Stimulated activated CD4-positive, alpha-beta T cell treated with anti-CD3 and anti-CD28 coated beads, Interleukin-1b, Interleukin-23, amount 100 ng/mL, for 1 hour (primary cell): ENCODE measurements at places on chromosomes 4 and X.

DNA sequence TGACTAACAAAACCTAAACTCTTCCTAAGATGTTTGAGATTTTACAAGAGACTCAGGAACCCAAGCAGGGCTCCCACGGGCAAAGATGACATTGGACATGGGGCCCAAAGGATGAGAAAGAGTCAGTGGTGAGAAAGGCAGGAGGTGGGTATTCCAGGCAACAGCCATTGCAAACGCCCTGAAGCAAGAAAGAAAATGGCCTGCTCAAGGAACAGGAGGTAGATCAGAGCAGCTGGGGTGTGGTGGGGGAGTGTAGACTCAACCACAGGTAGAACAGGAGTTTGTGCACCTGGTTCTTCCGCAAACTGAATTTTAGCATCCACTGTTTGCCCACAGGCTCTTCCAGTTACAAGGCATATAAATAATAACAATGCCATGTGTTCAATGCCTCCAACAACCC lies 3.3 kb downstream of the PPP2R2C start:
- no peak for DNase-seq

DNA sequence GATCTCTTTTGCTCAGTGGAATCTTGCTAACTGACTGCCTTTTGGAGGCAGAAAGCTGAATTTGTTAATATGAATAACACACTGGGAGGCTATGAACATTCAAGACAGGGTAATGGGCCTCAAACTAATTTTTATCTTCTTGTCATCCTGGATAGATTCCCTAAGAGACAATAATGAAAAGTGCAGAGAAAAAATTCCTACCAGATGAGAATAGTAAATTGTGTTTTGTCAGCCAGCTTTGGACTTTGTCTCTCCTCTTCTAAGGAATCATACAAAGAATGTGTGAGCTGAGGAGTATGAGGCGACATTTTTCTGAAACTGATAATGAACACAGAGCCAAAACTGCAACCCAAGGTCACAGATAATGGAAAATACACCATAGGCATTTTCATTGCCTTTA lies 649.3 kb downstream of the IQCM start:
- no peak for DNase-seq

DNA sequence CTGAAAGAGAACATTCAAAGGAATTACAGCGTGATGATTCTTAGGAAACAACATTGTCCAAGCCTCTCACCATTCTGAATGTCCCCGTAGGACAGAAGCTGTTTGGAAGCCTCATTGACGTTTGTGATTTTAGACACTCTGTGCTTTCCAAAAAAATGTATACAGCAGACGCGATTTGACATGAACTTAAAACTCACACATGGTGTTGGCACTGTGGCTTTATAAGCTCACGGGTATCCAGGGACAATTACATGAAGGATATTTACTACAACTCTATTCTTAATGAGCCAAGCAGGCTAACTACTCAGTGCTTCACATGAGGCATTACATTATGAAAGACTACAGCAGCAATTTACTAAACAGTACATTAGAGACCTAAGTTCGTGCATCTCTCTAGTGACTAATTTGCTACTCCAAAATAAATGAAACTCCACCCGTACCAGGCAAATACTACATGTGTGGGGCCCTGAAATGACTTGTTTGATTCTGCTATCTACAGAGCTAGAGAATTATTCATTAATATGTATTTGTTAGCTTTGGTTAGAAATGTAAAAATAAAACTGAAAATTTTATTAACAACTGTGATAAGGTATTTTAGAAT lies 620.7 kb downstream of the SPRY1 start:
- DNase-seq, result no peak

DNA sequence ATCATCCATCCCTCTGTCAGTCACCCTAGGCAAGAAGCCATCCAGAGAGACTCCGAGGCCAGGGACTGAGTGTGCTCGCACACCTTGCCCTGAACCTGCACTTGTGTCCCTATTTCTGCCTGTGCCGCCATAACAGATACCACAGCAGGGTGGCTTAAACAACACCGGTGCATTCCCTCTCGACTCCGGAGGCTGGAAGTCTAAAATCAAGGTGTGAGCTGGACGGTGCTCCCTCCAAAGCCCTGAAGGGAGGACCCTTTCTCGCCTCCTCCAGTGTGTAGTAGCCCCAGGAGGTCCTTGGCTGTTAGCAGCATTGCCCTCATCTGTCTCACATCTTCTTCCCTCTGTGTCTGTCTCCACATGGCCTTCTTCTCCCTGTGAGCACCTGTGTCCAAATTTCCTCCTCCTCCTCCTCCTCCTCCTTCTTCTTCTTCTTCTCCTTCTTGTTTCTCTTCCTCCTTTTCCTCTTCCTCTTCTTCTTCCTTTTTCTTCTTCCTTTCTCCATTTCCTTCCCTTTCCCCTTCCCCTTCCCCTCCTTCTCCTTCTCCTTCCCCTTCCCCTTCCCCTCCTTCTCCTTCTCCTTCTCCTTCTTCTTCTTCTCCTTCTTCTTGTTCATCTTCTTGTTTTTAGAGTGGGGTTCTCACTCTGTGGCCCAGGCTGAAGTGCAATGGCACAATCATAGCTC lies 98.1 kb upstream of the ENPP6 start:
- DNase-seq, result no peak

- no peak for DNase-seq
Measured at GRCh38 chr4:132824761-132825160, 324.3 kb upstream of the PCDH10 start.

DNA sequence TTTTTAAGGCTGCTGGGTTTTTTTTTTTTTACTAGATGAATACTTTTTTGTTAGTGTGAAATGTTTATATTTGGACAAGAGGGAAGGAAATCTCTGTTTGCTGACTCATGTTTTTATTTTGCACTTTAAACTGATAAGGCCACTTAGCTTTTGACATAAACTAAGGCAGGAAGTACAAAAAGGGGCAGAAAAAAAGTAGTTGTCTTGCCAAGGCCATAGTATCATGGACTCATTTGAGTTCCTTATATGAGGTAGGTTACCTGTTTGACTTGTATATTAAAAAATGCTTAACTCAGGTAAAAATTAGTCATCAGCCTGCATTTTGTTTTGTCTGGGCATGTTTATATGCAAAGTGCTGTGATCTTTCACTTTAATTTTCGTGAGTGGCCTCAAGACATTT lies 26.0 kb downstream of the SMAD1 start:
- DNase-seq, result no peak

DNA sequence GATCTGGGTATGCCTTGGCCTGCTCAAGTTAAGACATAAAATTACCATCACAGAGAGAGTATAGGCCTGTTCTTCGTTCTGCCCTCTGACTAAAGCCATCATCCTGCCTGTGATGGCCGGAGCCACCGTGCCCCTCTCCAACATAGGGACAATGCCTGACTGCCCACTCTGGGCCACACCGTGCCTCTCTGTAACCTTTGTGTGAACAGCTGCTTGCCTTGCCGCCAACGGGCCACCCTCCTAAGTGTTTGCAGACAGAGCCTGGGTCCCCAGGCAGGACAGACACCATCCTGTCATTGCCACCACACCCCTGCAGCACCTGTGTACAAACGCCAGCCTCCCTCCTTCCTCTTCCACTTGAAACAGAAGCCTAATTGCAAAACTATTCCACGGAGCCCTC lies 298.7 kb upstream of the TENM3 start:
- DNase-seq, result no peak

- DNase-seq, result no peak
Measured at GRCh38 chr4:39808231-39808749, 110.4 kb downstream of the UBE2K start.

- DNase-seq, result no peak
Measured at GRCh38 chrX:72105436-72105835, 26.3 kb downstream of the RTL5 start.

DNA sequence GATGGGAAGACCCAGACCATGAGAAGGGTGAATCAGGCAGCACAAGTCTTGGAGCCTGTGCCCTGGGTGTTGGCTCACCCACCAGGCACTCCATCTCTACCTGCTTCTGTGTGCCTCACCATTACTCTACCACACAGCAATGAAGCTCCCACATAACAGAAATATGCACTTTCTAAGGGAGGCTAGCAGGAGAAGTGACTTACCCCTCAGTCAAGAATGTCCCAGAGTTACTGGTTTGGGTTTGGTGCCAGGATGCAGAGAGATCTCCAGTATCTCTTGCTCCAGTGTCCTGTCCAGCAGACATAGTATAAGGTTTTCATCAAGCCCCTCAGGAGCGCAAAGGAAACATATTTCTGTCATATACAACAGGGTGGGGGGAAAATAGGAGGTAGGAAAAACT lies 11.3 kb upstream of the RAB40A start:
- no peak for DNase-seq

DNA sequence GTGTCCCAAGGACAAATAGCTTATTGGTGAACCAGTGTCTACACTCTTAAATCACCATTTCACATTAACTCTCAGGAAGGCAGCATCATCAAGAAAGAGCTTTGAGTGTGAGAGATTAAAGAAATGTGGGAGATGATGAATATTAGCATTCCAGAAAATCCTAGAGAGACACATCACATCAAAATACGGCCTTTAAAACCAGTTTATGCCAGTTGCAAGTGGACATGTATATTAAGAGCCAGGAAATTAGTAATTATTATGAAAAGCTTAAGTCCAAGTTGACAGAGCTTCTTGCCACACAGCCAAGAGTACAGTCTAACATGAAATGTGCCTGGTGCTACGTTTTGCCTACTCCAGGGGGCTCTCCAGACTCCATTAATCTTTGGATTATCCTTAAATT lies 503.0 kb upstream of the BOD1L1 start:
- no peak for DNase-seq

- DNase-seq, result no peak
Measured at GRCh38 chrX:45774961-45775360, 574.3 kb upstream of the DIPK2B start.

- no peak for DNase-seq
Measured at GRCh38 chr4:34814266-34814665, 1430.0 kb downstream of the ARAP2 start.

DNA sequence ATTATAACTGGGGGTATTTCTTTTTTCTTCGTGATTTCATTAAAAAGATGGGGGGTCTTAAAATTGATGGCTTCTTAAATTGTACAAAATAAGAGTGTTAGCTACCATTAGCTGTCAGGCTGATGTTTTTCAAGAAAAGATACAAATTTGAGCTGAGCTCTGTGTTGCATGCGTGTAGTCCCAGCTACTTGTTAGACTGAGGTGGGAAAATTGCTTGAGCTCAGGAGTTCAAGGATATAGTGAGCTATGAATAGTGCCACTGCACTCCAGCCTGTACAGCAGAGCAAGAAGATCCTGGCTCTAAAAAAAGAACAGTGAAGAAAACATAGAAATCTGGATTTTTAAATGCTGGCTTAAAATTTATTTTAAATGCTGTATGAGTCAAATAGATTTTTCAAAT lies 13.0 kb downstream of the USO1 start:
- no peak for DNase-seq

GRCh38 chr4:40887764-40888131 lies 138.0 kb downstream of the NSUN7 start:
- no peak for DNase-seq

DNA sequence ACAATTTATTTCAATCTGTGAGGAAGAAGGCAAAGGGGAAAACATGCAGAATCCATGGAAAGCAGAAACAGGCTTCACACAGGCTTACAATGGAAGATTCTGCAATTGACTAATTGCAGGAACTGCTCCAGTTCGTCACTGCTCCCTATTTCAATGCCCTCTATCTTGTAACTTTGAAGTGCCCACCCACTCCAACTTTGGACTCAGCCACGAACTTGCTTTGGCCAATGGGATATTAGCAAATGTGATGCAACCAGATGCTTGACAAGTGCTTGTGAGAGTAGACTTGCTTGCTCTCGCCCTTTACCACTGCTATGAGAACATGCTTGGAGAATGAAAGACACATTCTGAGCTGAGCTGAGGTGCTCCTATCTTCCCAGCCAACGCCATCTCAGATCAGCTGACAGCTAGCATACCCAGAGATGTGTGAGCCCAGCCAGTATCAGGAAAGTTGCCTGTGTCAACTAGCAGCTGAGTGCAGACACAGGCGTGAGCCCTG lies 105.7 kb upstream of the PTCHD1 start:
- DNase-seq, result no peak

GRCh38 chr4:102247041-102247440 lies 98.2 kb downstream of the SLC39A8 start:
- DNase-seq, result no peak

GRCh38 chrX:23013366-23013765 lies 13.6 kb downstream of the DDX53 start:
- no peak for DNase-seq

- no peak for DNase-seq
Measured at GRCh38 chr4:93178279-93178678, 650.3 kb upstream of the ATOH1 start.

DNA sequence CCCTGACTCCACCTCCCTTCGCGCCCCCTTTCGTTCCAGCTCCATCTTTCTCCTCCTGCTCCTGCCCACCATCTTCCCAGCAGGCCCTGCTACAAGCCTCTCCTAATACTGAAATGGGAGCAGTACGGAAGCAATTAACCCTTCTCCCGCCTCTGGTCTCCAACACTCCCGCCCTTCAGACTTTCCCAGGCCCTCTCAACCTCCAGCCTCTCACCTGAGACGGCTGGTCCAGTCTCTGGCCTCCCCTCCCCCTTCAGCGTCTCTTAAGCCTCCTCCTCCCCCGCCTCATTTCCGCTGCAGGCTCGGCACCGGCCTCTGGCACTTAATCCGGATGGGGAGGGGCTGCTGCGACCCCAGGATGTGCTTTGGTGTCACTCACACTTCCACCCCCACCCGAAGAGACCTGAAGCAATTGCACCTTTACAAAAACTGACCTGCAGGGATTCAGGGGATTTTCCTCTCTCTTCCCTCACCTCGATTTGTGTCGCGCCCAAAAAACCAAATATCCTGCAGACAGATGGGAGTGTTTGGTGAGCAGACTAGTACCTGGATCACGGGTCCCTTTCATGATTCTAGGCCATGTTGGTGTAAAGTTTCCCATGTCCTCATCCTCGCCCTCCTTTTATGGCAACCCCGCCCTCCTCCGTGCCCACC lies 657 bp downstream of the TCEAL8 start:
- no peak for DNase-seq

- no peak for DNase-seq
Measured at GRCh38 chr4:145735347-145735675, 55.4 kb downstream of the C4orf51 start.

GRCh38 chr4:30642567-30642966 lies 77.6 kb upstream of the PCDH7 start:
- no peak for DNase-seq

DNA sequence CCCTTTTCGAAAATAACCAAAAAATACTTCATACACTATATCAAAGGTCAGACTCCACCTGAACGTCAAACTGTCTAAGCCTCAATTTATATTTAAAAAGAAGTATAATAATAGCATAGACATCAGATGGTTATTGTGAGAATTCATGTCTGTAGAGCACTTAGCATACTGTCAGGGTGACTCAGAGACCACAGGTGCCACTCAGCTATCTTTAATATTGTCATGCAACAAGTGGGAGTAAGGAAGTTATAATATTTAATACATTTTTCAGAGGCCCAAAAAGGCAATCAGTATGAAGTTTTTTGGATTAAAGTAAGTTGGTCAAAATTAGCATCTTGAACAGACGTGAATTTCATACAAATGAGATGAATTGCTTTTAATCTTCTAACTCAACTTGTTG lies 93.3 kb downstream of the PHOX2B start:
- DNase-seq, result no peak

DNA sequence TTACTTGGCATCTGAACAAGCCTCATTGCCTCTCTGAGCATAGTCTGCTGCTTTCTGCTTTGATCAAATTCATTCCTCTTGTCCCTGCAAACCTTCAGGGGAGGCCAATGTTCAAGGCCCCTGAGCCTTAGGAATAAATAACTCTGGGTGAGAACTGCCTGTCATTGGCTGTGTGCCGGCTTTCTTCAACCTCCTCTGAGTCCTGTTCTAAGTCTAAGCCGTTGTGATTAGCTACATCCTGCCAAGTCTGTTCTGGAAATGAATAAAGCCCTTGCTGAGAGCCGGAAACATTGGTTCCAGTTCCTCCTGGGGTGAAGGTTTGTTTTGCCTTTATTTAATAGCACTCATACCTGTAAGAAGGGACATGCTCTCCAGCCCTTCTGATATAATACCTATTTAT lies 13.8 kb downstream of the RNF4 start:
- no peak for DNase-seq
